ENCODE measurements at places on chromosomes 13 and 19.

GRCh38 chr19:1861599-1862031 is 1.8 kb downstream of the KLF16 start:
- DNase-seq: no peak

GRCh38 chr19:8475005-8475404 is 27.4 kb downstream of the PRAM1 start:
- no peak for DNase-seq

GRCh38 chr13:84812078-84812477 is 929.8 kb upstream of the SLITRK1 start:
- no peak for DNase-seq

DNA sequence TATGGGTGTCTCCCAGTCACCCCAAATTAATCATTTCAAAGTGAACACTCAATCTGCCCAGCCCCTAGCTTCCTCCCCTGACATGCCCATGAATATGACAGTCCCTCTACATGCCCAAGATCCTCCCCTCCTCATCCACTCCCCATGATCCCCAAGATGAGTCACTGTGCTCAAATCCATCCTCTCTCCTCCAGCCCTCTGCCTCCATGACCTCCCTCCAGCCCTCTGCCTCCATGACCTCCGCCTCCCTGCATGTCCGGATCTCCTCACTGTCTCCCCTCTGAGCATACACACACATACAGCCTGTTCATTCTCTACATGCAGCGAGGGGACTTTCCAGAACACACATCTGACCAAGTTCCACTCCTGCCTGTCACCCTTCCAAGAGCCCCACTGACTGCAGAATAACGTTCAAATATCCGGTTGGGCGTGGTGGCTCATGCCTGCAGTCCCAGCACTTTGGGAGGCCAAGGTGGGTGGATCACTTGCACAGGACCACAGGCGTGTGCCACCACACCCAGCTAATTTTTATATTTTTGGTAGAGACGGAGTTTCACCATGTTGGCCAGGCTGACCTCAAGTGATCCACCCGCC is 18.4 kb upstream of the FEM1A start:
- DNase-seq: no peak

DNA sequence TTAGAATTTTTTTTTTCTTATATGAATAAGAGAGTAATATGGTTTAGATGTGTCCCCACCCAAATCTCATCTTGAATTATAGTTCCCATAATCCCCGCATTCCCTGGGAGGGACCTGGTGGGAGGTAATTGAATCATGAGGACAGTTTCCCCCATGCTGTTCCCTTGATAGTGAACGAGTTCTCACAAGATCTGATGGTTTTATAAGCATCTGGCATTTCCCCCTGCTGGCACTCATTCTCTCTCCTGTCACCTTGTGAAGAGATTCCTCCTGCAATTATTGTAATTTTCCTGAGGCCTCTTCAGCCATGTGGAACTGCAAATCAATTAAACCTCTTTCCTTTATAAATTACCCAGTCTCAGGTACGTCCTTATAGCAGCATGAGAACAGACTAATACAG is 205.7 kb downstream of the MYO16 start:
- no peak for DNase-seq

DNA sequence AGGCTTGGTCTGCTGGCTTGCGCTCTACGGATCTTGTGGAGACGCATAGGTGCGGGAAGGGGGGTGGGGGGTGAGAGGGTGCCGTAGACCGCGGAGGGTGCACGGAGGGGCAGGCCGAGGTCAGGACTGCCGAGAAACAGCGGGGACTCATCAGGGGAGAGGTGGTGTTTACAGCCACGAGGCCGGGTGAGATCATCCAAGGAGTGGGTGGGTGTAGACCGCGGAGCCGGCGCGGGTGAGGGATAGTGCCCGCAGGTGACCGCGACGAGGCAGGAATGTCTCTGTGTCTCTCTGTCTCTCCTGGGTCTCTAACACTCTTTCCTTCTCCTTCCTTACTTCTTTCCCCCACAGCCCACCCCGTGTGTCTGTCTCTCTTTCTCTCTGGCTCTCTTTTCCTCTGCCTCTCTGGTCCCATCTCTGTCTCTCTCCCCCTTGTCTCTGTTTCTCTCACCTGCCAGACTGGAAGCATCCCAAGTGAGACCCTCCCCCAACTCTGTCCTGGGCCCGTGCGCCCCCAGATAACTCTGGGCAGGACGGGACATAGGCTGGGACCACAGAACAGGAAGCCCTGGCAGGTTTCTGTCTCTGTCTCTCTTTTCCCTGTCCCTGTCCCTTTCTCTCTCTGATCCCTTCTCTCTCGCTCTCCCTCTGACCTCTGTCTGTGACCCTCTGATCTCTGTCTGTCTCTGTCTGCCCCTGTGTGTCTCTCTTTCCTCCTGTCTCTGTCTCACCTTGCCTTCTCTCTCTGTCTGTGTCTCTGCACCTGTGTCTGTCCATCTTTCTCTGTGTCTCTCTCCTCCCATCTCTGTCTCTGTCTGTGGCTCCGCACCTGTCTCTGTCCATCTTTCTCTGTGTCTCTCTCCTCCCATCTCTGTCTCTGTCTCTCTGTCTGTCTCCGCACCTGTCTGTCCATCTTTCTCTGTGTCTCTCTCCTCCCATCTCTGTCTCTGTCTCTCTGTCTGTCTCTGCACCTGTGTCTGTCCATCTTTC is 1.8 kb upstream of the KLK4 start:
- no peak for DNase-seq

DNA sequence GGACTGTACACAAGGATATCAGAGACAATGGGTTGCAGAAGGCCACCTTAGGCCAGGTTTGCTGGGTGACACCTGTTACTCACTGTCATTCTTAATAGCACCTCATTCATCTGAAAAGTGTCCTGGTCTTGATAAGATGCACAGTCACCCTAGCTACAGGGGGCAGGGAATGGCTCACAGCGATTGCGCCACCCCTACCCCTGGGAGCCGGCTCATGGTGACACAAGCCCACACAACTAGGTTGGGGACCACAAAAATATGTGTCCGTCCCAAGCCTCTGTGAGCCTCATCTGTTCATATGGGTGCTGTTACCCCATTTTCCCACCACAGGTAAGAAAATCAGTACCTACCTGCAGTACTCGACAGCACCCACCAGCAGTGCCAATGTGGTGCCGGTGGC is 23.4 kb downstream of the MED26 start:
- no peak for DNase-seq

- DNase-seq: no peak
Observed at GRCh38 chr13:43424412-43424811, 362.4 kb downstream of the ENOX1 start.

- no peak for DNase-seq
Observed at GRCh38 chr19:46717716-46718143, 816 bp upstream of the PRKD2 start.

GRCh38 chr13:32676242-32676641 is 90.0 kb downstream of the PDS5B start:
- DNase-seq: peak; percentile 2

GRCh38 chr13:92346046-92346445 is 880.6 kb upstream of the GPC6 start:
- no peak for DNase-seq

- no peak for DNase-seq
Observed at GRCh38 chr13:41053384-41053826, 7.9 kb upstream of the WBP4 start.

DNA sequence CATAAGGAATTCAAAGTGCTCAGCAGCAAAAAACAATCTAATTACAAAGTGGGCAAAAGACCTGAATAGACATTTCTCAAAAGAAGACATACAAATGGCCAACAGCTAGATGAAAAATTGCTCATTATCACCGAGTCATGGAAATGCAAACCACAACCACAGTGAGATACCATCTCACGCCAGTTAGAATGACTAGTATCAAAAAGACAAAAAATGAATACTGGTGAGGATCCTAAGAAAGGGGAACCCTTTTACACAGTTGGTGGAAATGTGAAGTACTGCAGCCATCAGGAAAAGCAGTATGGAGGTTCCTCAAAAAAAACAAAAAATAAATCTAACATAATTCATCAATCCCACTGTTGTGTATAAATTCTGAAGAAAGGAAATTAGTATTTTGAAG is 1206.1 kb downstream of the EFNB2 start:
- no peak for DNase-seq

DNA sequence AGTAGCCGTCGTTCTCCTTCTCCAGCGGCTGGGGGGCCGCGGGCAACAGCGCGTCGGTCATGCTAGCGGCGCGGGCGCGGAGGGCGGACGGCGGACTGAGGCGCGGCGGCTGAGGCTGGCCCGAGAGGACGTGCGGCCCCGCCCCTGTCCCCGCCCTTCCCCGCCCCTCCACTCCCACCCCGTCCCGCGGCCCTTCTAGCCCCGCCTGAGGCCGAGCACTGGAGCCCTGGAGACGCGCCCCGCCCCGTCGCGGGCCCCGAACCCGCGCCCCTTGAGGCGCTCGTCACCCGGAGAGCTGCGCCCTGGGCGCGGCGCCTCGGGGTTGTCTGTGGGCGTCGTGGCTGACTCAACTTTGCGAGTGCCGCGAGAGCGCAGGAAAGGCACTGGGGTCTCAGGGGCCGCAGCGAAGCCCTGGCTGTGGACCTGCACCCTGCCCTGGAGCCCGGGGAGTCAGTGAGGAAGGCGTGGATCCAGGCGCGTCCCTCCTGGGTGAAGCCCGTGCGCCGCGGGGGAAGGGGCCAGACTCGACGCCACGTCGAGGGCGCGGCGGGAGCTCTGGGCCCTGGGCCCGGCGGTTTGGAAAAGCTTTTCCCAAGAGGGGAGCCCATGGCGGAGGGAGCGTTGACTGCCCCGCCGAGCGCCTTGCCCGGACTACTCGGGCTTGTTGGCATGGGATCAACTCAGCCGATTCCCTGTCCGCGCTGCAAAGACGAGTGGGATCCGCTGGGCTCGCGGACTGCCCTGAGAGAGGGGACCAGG is at the start of gene RHPN2:
RHPN2 (minus strand) TSS at position 97 of the 759 bp plus-strand sequence; CDS start at position 61, 36 bp downstream.
- peak; percentile 95 for DNase-seq

- no peak for DNase-seq
Observed at GRCh38 chr19:30090963-30091362, 148.9 kb downstream of the URI1 start.

GRCh38 chr13:22082437-22083100 is 411.7 kb downstream of the FGF9 start:
- no peak for DNase-seq
